ENCODE measurements at places on chromosomes 12 and 14.

GRCh38 chr14:102462391-102462790 is 47.2 kb downstream of the ANKRD9 start:
- no peak for DNase-seq

DNA sequence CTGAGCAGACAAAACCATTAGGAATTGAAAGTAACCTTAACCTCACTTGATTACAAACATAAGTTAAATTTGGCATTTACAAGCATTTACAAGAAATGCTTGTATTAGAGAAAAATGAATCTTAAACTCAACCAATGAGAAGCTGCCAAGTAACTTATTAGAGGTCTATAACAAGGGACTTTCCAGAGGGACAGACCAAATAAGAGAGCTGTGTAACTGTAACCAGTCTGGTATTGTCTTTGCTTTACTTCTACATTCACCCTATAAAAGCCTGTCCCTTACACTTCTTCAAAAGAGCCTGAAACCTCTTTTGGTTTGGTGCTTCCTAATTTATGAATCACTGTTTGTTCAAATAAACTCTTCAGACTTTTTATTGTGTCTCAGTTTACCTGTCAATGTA is 450.0 kb upstream of the FAR2 start:
- DNase-seq = no peak

DNA sequence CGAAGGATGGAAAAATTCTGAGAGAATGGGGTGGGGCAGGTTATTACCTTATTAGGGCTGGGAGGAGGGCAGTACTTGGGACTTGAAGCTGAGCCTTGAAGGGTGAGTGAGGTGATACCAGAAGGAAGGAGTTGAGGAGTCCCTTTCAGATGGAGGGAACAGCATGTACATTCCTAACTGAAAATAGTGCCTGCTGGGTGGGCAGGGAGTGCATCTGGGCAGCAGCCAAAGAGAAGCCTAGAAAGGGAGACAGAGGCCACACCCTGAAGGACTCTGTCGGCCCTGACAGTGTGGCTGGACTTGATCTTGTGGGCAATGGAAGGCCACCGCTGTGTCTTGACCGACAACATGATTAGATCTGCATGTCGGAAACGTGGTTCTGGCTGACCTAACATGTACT is 147.6 kb downstream of the NDUFA12 start:
- no peak for DNase-seq

GRCh38 chr12:95763809-95764253 is 26.7 kb downstream of the NTN4 start:
- DNase-seq = peak; percentile 23

DNA sequence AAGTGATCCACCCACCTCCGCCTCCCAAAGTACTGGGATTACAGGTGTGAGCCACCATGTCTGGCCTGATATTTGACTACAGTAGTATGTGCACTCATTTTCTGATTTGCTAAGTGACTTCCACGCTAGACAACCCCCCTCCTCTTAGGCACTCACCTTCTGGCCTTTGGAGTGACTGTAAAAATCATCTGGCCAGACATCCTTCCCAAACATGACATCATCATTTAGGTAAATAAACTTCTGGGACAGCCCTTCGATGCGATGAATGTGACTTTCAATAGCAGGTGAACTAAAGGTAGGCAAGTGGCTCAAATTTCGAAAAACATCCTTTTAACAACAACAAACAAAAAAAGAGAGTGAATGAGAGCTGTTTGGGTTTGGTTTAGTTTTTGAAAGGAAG is 30.6 kb upstream of the SYCP3 start:
- no peak for DNase-seq
